ENCODE measurements at places on chromosomes 1 and 21.

- no peak for DNase-seq
These were observed 9.7 kb upstream of the FTCD start for GRCh38 chr21:46165098-46165497.

- DNase-seq, result no peak
These were observed 60.5 kb upstream of the KIAA1614 start for GRCh38 chr1:180851995-180852887.

DNA sequence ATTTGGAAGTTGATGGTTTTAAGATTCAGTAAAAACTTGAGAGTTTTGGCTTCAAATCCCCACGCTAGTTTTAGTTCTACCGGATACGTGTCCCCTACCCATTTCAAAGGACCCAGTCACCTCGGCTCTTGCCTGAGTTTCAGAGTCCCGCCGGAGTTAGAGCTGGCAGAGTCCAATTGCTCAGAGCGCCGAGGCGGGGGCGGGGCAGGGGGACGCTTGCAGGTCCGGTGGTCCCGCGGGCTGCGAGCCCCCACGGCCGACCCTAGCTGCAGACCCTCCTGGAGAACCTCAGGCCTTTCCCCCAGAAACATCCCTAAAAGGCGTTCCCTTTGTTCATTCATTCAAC lies 765 bp upstream of the VPS45 start:
- peak; percentile 65 for DNase-seq

- no peak for DNase-seq
These were observed 388.5 kb downstream of the OMA1 start for GRCh38 chr1:58158016-58158415.

DNA sequence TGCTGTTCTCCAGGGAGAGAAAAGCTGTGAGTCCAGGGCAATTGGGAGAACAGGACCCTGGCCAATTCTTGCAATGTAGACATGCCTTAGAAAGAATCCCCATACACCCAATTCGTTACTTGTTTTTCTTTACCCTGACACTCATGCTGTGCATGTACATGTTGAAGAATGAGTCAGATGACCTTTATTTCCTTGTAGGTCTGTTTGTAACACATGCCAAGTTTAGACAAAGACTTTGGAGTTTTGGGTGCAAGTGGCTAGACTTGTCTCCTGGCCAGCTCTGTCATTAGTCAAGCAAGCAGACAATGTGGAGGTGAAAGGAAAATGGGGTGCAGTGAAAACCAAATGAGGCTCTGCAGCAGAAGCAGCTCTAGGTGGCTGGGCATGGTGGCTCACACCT lies 38.1 kb downstream of the GNPAT start:
- no peak for DNase-seq

DNA sequence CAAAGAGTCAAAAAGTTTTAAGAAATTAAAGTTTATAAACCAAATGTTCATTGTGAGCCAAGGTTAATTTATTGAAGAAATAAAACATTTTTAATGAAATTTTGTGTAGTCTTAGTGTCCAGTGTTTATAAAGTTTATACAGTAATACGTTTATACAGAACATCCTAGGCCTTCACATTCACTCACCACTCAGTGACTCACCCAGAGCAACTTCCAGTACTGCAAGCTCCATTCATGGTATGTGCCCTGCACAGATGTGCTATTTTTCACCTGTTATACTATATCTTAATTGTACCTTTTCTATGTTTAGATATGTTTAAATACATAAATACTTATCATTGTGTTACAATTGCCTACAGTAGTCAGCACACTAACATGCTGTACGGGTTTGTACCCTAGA lies 33.6 kb downstream of the TYW3 start:
- DNase-seq, result no peak
